ENCODE measurements at places on chromosomes 2 and 18.

DNA sequence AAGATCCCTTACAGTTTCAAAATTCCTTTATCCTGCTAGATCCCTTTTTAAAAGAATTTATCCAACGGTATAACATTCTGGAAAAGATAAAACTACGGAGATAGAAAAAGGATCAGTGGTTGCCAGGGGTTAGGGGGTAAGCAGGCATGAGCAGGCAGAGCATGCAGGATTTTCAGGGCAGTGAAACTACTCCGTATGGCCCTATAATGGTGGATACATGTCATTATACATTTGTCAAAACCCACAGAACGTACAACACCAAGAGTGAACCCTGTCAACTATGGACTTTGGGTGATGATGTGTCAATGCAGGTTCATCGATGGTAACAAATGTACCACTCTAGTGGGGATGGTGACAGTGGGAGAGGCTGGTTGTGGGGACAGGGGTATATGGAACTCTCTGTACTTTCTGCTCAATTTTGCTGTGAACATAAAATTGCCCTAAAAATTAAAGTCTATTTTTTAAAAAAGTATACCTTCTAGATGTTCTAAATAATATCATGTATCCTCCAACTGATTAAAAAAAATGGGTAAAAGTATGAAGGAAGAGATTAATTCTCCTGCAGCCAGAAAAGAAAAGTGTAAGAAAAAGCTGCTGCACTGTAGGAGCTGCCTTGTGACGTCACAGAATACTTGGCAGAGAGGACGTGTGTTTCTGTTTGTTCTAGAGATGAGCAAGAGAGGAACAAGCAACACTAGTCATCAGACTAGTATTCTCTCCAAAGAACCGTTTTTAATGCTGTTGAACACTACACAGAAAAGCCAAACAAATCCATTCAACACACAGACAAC is 23.6 kb downstream of the ANKRD44 start:
- DNase-seq: peak; percentile 43

DNA sequence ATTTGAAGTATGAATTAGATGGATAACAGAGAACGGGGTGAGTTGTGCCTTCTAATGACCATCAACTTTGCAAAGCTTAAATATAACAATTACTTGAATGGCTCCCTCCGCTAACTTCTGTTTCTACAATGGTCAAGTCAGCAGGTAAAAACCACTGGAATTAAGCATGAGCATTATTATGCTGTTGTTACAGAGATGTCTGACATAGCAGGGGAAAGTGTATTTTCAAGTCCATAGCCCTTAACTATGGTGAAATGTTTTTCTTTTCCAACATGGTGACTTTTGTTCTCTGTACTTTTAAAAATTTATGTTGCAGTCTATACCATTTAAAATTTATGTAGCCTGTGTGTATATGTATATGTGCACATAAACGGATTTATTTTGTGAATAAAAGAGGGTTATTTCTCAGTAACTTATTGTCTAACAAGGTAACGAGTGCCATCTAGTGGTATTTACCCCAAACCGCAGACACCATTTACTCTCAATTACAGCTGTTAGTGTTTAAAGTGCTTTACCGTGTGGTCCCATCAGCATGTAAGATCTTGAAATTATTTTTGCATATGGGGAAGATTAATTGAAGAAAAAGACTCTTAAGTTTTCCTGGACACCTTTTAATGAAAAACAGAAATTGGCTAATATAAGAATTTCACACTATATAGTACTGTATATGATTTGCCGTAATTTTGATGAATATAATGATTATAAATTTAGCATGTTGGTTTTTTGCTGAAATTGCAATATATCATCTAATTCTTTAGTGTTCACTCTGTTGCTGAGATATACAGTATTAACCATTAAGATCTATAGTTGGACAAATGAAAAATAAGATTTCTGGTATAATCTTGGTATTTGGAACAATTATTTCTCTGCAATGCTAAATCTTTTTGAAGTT is 78.2 kb downstream of the UBE2E3 start:
- peak; percentile 29 for DNase-seq

DNA sequence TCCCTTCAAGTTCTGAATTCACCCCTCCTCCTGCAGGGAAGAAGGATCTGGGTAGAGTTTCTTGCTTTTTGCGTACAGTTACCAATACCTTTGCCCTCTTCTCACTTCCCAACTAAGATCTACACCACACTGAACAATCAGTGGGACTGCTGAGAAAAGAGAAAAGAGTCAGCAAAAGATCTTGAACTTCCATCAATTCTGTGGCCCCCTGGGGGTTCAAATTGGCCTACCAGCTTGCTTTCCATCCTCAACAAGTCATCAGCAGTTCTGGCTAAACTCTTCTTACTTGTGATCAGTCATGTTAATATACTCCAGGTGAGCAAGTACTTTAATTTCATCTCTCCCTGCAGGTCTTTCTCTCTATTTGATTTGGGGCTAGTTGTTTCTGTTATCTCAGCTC is 739.3 kb upstream of the LRRTM4 start:
- no peak for DNase-seq

- no peak for DNase-seq
Observed at GRCh38 chr2:173511942-173512341, 157.3 kb downstream of the CDCA7 start.

DNA sequence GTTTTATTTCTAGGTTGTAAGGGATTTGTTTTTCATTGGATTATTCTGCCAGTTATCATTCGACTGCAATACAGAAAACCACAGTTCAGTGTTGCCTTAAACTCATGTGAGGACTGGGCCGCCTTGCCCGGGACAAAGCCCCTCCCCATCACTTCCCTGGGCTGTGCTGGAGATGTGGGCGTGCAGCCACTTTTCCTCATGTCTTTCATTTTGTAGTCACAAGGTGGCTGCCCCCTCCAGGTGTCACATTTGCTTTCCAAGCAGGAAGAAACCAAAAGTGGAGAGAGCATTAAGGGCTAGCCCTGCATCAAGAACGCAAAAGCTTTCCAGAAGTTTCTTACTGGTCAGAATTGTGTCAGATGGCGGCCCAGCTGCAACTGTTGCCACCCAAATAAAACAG is 492.5 kb upstream of the ID2 start:
- no peak for DNase-seq

DNA sequence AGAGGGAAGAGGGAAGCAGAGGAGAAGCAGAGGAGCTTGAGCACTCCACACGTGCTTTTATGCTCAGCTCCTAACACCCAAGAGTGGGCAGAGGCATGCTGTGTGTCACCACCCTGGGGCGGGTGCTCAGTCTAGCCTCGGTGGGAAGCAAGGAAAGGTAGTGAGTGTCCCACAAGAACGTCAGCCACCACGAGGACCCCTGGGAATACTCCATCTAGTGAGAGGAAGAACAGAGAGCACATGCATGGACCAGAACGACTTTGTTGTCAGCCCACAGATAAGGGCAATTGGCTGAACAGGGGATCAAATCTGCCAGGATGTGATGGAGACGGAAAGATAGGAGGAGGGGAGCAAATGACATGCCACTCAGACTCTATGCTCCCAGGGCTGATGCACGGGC is 83.4 kb downstream of the XDH start:
- no peak for DNase-seq

DNA sequence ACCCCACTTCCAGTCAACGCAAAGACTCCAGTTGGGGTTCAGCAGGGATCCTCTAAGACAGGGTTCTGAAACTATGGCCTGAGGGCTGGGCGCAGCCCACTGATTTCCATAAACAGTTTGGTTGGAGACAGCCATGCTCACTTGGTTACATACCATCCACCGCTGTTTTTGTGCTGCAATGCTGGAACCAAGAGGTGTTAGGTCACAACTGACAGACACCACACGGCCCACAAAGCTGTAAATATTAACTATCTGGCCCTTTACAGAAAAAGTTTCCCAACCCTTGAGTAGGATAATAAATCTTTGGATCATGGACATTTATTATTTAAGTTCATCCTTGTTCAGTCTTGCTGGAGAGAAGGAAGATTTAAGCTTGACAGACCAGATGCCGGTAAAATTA is 8.4 kb upstream of the CD226 start:
- DNase-seq: no peak

DNA sequence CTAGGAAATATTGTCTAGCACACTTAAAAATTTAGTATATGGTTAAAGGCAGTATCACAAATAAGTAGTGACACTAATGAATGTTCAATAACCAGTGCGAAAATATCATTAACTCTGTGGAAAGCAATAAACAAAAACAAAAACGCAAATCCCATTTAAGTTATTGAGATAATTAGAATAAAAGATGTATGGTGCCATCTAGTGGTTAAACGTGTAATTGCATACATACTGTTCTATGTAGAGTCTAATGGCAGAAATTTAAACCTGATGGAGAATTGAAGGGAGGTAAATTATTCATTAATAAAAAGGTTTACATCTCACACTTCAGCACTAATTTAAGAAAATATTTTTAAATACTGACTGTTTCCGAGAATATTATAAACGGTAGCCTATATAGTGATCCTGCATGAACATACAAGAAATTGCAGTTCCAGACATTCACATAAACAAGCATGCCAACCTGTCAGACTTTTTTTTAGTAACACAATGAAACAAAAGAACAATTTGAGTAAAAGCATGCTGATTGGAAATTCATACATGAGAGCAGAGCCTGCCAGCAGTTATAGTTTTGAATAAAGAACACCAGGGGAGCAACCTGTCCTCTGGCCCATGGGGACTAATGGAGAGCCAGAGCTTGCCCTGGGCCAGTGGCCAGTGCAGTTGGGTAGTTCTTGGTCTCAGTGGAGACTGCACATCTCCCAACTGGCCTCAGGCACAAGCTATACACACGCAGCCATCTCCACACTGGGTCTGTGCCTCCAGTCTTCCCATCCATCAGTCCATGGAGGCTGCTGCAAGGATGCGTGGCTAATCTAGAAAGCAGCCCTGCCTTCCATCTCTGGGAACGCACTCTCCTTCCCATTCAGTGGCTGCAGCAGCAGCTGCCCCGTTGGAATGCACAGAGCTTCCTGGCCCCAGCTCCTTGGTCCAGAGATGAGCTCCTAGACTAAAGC is 28.0 kb downstream of the GCG start:
- DNase-seq: peak; percentile 84

DNA sequence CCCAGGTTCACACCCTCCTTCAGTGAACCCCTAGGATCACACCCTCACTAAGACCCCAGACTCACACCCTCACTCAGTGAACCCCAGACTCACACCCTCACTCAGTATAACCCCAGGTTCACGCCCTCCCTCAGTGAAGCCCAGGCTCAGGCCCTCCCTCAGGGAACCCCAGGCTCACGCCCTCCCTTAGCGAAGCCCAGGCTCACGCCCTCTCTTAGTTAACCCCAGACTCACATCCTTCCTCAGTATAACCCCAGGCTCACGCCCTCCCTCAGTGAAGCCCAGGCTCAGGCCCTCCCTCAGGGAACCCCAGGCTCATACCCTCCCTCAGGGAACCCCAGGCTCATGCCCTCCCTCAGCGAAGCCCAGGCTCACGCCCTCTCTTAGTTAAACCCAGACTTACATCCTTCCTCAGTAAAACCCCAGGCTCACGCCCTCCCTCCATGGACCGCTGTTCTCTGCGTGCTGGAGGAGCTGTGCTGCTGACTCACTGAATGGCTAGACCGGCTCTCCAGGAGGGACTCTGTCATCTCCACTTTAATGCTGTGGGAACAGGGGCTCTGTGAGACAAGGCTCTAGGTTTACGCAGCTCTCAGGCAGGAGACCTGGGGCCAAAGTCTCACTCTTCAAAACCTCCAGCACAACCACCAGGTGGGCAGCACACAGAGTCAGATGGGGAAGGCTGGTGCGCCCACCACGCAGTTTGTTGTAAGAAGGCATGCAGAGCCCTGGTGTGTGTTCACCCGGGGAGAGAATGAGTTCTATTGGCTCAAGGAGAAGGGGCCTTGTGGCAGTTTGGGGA is 506.9 kb upstream of the MYT1L start:
- no peak for DNase-seq

GRCh38 chr2:20156836-20157192 is 68.1 kb downstream of the SDC1 start:
- no peak for DNase-seq

Measured in hematopoietic multipotent progenitor cell (in vitro differentiated cells).